ENCODE measurements at places on chromosomes 6 and 20.
A peak's percentile ranks its signal among the peaks of the same experiment; 100 is the strongest.

DNA sequence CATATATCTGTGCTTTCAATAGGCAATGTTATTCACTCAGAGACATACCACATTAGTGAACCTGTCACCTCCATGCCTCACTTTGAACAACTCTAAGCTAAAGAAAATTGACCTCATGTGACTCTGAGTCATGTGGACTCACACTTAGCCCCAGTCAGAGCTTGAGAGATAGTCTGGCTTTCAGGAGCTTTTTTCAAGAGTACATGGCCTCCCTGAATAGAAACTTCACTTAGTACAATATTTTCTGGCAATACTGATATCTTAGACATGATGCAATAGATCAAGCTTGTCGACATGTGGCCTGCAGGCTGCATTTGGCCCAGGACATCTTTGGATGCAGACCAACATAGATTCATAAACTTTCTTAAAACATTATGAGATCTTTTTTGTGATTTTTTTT, 8.5 kb downstream of the SPTLC3 start:
- no peaks in the 10 kb centered on the region for H3K36me3 ChIP-seq
- no peak for DNase-seq
- H3K4me1 ChIP-seq: no peaks in the 10 kb centered on the region
- no peaks in the 10 kb centered on the region for H3K27me3 ChIP-seq
- H3K27ac ChIP-seq: no peak overlapping the region

DNA sequence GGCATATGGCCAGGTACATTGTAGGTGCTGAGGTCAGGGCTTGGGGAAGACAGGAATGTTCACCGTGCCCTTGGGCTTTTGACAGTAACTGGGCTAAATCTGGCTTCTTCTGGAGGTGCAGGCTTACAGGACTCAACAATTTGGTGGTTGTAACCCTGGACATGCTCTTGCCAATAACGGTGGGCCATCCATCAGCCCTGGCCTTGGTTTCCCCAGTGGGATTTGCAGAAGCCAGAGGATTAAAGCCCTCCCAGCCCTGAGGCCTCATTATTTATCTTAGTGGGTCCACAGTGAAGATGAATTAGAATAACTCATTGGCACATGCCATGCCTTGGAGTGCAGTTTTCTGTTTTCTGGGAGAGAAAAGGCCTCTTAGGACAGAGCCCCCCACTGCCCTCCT, 44.0 kb downstream of the TOX2 start:
- no peaks in the 10 kb centered on the region for H3K36me3 ChIP-seq
- no peak for DNase-seq
- H3K4me3 ChIP-seq: no peak overlapping the region
- H3K27ac ChIP-seq: no peak overlapping the region

DNA sequence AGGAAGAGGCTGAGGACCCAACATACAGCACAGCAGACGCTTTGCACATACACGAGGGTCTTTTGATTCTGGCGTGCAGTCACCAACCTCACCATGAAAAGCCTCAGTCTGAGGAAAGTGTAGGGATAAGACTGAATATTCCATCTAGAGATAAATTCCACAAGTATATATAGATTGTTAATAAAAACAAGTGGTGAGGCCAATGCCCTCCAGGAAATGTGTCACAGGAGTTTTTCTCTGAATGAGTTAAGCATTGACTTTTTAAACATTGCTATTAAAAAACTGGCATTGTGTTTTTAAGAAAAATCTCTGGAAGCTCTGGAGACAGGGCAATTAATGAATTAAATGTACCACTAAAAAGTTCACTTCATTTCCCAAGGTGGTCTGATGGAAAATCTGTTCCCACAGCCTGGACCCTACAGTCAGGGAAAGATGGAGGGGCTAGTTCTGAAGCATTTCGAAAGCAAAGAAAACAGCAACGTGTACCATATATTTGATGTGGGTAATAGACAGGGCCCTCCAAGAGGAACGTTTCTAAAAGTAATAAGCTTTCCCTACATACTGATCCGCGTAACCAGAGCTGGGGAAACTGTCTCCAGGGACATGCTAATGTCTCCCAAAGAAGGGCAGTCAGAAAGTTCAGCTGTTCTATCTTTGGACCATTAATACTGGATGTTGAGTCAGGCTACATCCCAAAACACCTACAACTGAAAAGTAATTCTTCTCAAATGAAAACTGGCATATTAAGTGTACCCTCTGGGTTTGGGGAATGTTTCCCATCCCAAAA, 301.1 kb downstream of the FOXC1 start:
- no peaks in the 10 kb centered on the region for H3K36me3 ChIP-seq
- H3K4me3 ChIP-seq: peak overlapping the region; percentile 24

DNA sequence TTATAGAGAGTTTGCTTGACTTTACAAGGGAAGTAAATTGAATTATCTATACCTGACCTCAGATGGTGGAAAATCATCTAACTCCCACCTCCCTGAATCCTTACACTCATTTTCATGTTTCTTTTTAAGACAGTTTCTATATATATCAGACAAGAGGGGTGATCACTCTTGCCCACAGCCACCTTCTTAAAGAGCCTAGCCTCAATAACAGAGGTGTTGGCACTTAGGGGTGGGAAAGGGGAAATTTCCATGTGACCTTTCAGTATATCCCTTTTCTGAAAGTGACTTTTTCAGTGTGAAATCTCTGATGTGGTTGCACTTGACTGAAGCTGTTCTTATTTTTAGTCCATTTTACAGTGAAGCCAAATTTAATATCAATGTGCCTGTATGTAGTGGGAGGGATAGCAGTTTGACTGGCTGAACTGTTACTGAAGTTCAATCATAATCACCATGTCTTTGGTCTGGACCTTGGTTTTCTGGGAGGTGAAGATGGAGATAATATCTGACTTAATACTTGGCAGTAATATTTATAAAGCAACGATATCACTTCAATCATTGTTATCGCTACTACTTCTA, 141.3 kb downstream of the MAP3K7 start:
- no peaks in the 10 kb centered on the region for H3K27me3 ChIP-seq
- H3K4me1 ChIP-seq: peaks cover 4% of the 10 kb centered on the region
- H3K27ac ChIP-seq: no peak overlapping the region

- H3K27me3 ChIP-seq: no peaks in the 10 kb centered on the region
- no peaks in the 10 kb centered on the region for H3K36me3 ChIP-seq
These were observed 39.5 kb downstream of the ELOVL5 start for GRCh38 chr6:53309059-53309900.

DNA sequence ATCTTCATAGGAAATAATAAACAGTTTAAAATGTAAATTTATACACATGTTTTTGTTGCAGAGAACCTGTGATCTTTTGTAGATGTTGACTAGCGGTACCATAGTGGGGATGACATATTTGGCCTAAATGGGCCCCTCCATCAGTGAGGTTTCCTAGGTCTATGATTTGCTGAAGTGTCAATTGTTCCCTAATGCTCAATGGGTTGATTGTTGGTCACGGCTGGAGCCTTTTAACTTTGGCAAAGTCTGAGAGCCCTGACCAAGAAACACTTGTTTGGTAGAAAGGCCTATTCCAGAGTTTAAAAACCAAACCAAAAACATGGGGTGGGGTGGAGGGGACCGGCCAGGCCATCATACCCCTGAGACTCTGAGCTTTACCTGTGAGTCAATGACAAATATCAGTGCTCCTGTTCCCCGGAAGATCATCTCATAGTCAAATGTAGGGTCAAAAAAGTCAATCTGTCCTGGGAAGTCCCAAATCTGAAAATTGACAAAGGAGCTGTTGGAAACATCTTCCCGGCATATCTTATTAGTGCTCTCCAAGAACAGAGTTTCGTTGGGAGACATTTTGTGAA, 25.1 kb downstream of the RRAGD start:
- DNase-seq: no peak
- H3K27ac ChIP-seq: no peak overlapping the region
- no peaks in the 10 kb centered on the region for H3K4me1 ChIP-seq

- peak overlapping the region; percentile 93 for H3K4me3 ChIP-seq
- no peaks in the 10 kb centered on the region for H3K4me1 ChIP-seq
- H3K27ac ChIP-seq: peak overlapping the region; percentile 96
- H3K36me3 ChIP-seq: no peaks in the 10 kb centered on the region
- H3K27me3 ChIP-seq: no peaks in the 10 kb centered on the region
These were observed 89.2 kb upstream of the ARID1B start for GRCh38 chr6:156687789-156688619.

DNA sequence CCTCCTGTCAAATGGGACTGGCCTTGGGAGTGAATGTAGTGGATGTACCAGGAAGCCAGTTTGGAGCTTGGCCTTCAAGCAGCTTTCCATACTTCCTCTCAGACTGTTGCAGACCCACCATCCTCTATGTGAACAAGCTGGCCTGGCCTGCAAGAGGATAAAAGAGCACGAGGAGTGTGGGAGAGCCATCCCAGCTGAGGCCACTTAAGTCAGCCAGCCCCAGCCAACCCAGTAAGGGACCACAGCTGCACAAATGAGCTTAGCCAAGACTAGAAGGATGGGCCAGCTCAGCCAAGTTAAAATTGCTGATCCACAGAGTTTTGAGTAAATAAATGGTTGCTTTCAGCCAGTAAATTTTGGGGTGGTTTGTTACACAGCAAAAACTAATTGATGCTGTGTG, 156.9 kb upstream of the SOX4 start:
- DNase-seq: no peak
- no peak overlapping the region for H3K4me3 ChIP-seq
- H3K27ac ChIP-seq: no peak overlapping the region
- no peaks in the 10 kb centered on the region for H3K27me3 ChIP-seq
- no peaks in the 10 kb centered on the region for H3K4me1 ChIP-seq

DNA sequence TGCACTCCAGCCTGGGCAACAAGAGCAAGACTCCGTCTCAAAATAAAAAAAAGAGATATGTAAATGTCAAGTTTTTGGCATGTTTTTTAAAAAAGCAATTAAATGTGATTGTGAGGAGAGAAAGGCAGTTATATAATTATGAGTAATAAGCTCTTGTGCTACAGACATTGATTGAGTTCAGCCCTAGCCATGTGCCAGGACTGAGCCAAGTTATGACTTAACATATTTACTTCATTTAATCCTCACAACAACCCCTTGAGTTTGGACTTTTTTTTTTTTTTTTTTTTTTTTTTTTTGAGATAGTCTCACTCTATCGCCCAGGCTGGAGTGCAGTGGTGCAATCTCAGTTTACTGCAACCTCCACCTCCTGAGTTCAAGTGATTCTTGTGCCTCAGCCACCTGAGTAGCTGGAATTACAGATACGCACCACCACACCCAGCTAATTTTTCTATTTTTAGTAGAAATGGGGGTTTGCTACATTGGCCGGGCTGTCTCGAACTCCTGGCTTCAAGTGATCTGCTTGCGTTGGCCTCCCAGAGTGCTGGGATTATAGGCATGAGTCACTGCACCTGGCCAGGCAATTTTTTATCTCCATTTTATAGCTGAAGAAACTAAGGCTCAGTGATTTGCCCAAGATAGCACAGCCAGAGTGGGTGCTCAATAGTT, 15.0 kb upstream of the CSE1L start:
- H3K4me3 ChIP-seq: no peak overlapping the region
- no peaks in the 10 kb centered on the region for H3K27me3 ChIP-seq
- H3K36me3 ChIP-seq: peaks cover 55% of the 10 kb centered on the region
- no peaks in the 10 kb centered on the region for H3K4me1 ChIP-seq
- no peak overlapping the region for H3K27ac ChIP-seq
- no peak for DNase-seq

GRCh38 chr20:62318400-62319345, 15.9 kb downstream of the ADRM1 start:
- no peak overlapping the region for H3K4me3 ChIP-seq
- no peak overlapping the region for H3K27ac ChIP-seq
- H3K36me3 ChIP-seq: peaks cover 84% of the 10 kb centered on the region
- no peaks in the 10 kb centered on the region for H3K4me1 ChIP-seq
- DNase-seq: no peak

DNA sequence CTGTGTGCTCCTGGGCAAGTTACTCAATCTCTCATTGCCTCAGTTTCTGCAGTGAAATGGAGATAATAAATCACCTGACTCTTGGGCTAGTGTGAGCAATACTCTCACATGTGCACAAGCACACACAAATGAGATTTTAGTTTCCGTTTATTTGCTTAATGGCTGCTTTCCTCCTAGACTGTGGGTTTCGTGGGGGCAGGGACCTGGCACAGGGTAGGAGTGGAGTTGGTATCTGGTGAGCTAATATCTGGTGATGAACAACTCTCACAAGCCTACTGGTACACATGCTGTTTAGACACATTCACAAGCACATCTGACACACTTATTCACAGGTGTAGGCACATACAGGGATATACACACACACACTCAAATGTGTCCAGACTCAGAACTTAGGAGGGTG, 73.8 kb downstream of the TOX2 start:
- no peak overlapping the region for H3K27ac ChIP-seq
- H3K4me1 ChIP-seq: no peaks in the 10 kb centered on the region
- DNase-seq: no peak
- H3K36me3 ChIP-seq: no peaks in the 10 kb centered on the region

DNA sequence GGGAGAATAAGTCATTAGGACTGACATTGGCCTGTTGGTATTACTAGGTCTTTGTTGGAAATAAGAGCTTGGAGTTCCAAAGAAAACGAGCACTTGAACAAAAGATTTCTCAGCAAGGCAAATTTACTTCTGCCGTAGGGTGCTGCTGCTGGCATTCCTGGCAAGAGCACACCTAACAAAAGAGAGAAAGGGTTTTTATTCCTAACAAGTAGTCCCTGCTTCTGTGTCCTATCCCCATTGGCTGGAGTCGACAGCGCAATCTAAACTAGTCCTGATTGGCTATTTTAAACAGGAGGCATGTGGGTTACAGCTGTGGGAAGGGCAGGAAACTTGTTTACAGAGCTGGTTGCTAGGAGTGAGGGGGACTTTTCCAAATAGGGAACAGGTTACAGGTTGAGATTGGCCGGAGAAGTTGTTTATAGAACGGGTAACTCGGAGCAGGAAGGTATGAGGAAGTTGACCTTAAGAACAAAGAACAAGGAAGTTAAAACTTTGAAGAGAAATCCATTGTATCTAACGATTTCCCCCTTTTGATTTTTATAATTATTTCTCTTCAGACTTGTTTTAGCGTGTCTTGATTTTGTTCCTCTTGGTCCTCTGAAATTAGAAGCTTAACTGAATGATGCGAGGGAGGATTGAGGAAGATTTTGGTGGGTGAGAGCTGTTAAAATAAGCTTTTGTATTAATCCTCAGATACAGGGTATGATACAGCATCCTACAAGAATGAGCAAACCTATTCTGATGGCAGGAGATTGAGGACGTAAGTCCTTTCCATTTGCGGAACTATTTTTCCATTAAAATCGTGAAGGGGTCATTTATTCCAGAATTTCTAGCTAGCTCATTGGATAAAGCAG, 3.4 kb upstream of the ZNFX1 start:
- H3K36me3 ChIP-seq: peaks cover 69% of the 10 kb centered on the region
- H3K4me3 ChIP-seq: peak overlapping the region; percentile 75
- DNase-seq: no peak
- H3K27me3 ChIP-seq: no peaks in the 10 kb centered on the region
- peaks cover 12% of the 10 kb centered on the region for H3K4me1 ChIP-seq

- H3K36me3 ChIP-seq: no peaks in the 10 kb centered on the region
- no peaks in the 10 kb centered on the region for H3K4me1 ChIP-seq
- no peak for DNase-seq
- no peak overlapping the region for H3K27ac ChIP-seq
These were observed 36.0 kb downstream of the VSTM2L start for GRCh38 chr20:37938954-37939353.

Measured in ascending aorta (tissue), 2 donors.